ENCODE measurements at places on chromosomes 6 and 20.

DNA sequence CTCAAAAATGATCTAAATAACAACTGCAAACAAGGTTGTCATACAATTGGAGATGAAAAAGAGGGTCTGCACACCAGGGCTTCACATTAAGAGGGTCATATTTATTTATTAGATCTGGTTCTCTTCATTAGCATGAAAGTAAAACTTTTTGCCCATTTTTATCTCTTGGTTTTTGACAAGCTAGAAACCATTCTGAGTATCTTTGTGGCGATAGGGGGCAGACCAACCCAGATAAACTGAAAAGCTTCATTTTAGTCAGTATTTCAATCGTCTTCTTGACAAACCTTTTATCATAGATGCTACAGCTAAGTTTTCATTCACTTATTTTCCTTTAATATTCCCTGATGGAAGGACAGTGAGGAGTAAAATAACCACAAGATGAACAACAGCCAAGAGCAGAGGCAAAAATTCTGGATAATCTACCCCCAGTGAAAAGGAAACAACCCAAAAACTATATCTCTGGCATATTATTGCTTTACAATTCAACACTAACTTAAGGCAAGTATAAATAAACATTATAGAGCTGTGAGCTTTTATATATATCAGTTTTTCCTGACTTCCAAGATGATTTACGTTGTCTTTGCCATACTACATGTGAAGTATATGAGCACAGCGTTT lies 45.2 kb downstream of the THEMIS start:
- peak; percentile 49 for DNase-seq
- H3K4me1 ChIP-seq = peaks cover 8% of the 10 kb centered on the region
- no peaks in the 10 kb centered on the region for H3K27me3 ChIP-seq
- H3K4me3 ChIP-seq = no peak overlapping the region
- H3K27ac ChIP-seq = no peak overlapping the region
- H3K36me3 ChIP-seq = no peaks in the 10 kb centered on the region

DNA sequence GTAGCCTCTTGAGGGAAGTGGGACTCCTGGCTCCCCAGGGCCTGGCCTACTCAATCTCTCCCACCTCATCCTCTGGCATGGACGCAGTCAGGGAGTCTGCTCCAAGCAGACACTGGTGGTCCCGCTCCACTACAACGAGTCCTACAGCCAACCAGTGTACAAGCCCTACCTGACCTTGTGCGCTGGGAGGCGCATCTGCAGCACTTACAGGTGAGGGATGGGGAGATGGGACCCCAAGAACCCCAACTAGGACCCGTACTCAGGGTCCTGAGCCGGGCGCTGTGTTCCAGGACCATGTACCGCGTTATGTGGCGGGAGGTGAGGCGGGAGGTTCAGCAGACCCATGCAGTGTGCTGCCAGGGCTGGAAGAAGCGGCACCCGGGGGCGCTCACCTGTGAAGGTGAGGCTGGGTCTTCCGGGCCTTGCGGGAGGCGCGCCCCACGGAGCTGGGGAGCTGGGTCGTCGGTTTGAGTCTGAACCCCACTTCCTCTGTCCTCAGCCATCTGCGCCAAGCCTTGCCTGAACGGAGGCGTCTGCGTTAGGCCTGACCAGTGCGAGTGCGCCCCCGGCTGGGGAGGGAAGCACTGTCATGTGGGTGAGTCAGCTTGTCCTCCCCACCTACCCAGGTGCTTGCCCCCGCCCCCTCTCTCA lies 2.1 kb downstream of the EGFL8 start:
- H3K27ac ChIP-seq = peak overlapping the region; percentile 87
- peaks cover 12% of the 10 kb centered on the region for H3K4me1 ChIP-seq
- no peaks in the 10 kb centered on the region for H3K36me3 ChIP-seq
- DNase-seq = peak; percentile 95

GRCh38 chr6:32337186-32337805 lies 34.4 kb downstream of the TSBP1 start:
- H3K27ac ChIP-seq = no peak overlapping the region
- H3K36me3 ChIP-seq = no peaks in the 10 kb centered on the region
- no peaks in the 10 kb centered on the region for H3K4me1 ChIP-seq
- H3K4me3 ChIP-seq = no peak overlapping the region
- no peak for DNase-seq

- peak overlapping the region; percentile 84 for H3K4me3 ChIP-seq
- no peak for DNase-seq
- 0 out of 2 replicates have a peak overlapping the region, but pooled peaks have one; percentile 26 for H3K27ac ChIP-seq
- no peaks in the 10 kb centered on the region for H3K36me3 ChIP-seq
- H3K4me1 ChIP-seq = peaks cover 47% of the 10 kb centered on the region
- no peaks in the 10 kb centered on the region for H3K27me3 ChIP-seq
Measured at GRCh38 chr6:44225579-44226325, 2.4 kb downstream of the SLC29A1 start.

GRCh38 chr6:39822846-39823815 lies 31.0 kb downstream of the DAAM2 start:
- DNase-seq = no peak
- H3K4me1 ChIP-seq = peaks cover 10% of the 10 kb centered on the region
- no peak overlapping the region for H3K4me3 ChIP-seq
- H3K36me3 ChIP-seq = no peaks in the 10 kb centered on the region
- no peak overlapping the region for H3K27ac ChIP-seq

GRCh38 chr6:21312118-21312517 lies 281.4 kb upstream of the SOX4 start:
- no peak overlapping the region for H3K4me3 ChIP-seq
- no peaks in the 10 kb centered on the region for H3K27me3 ChIP-seq
- no peaks in the 10 kb centered on the region for H3K36me3 ChIP-seq
- no peaks in the 10 kb centered on the region for H3K4me1 ChIP-seq

- H3K4me3 ChIP-seq = no peak overlapping the region
- H3K4me1 ChIP-seq = no peaks in the 10 kb centered on the region
- DNase-seq = no peak
- H3K36me3 ChIP-seq = no peaks in the 10 kb centered on the region
- no peak overlapping the region for H3K27ac ChIP-seq
- no peaks in the 10 kb centered on the region for H3K27me3 ChIP-seq
Measured at GRCh38 chr6:53639520-53639919, 26.0 kb downstream of the KLHL31 start.

GRCh38 chr20:32456869-32457478 lies 98.8 kb downstream of the ASXL1 start:
- H3K4me1 ChIP-seq = peaks cover 14% of the 10 kb centered on the region
- peaks cover 4% of the 10 kb centered on the region for H3K36me3 ChIP-seq
- 0 out of 2 replicates have a peak overlapping the region, but pooled peaks have one; percentile 39 for H3K27ac ChIP-seq

DNA sequence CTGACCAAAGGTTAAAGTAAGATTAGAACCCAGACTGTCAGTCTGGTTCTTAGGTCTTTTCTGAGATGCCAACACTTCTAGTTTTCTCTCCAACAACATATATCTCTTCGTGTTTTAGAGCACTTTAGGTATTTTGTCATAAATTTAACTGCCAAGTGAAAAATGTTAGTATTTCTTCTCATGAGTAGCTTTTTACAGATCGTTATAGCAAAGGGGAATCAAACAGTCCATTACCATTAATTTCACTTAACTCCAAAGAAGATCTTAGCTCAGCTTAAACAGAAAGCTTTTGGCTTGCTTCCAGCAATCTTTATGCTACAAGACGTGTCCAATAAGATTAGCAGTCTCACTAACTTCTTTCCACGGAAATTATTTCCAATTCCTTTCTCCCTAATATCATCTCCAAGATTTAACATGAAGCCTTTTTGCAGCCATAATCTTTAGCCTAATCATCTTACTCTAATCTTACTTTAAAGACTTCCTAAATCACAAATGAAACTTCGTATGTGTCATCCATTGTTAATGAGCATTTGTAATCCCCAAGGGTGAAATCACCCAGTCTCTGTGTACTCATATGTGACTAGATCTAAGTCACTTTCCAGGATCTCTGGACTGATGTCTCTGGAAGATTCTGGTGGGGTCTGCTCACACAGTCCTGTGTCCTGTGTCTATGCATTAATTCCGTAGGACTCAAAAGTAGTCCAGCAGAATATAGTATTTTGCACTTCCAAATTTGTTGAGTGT lies 38.7 kb downstream of the MOXD1 start:
- no peak overlapping the region for H3K27ac ChIP-seq
- H3K36me3 ChIP-seq = no peaks in the 10 kb centered on the region
- H3K4me1 ChIP-seq = no peaks in the 10 kb centered on the region

DNA sequence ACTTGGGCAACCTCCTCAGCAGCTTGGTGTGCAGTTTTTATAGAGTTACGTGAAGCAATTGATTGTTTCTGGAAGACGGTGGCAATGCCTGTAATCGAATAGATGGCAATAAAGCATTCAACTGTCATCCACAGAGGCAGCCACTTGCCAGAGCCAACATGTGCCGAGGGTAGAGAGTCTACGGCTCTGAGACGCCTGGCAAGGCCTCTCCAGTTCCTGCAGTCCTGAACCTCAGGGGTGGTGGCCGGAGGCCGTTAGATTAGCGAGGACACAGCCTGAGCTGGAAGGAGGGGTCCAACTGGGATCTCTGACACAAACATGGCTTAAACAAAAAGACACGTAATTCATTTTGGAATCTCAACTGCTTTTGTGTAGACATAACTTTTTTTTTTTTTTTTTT lies 775 bp upstream of the TTLL2 start:
- H3K4me1 ChIP-seq = no peaks in the 10 kb centered on the region
- no peaks in the 10 kb centered on the region for H3K36me3 ChIP-seq
- no peak overlapping the region for H3K27ac ChIP-seq
- no peaks in the 10 kb centered on the region for H3K27me3 ChIP-seq
- DNase-seq = no peak

- H3K36me3 ChIP-seq = no peaks in the 10 kb centered on the region
- H3K27me3 ChIP-seq = no peaks in the 10 kb centered on the region
- no peak for DNase-seq
Measured at GRCh38 chr6:135283926-135284325, 102.8 kb downstream of the MYB start.

DNA sequence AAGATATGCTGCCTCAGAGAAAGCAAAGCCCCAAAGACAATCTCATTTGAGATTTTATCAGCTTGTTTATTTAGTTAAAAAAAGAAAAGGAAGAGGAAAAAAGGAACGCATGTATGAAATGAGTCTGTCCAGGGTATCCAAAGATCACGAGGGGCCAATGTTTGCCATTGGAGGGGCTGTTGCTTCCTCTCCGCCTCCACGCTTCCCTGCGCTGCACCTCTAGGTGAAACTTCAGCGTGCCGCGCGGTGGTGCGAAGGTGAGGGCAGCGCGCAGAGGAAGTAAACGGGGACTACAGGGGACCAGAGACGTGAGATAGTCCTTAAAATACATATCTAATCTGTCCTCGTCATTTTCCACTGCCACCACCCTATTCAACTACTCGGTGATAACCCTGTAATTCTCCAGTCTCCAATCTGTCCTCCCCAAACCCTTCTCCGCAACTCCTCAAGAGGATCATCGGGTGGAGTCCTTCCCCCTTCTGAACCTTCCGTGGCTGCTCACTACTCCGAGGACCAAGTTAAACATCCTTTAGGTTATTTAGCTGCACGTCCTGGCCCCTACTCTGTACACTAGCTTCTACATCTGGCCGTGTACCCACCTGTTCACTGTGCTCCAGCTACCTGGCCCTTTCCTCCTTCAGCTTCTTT lies 1.1 kb upstream of the DCBLD1 start:
- peak; percentile 41 for DNase-seq
- peak overlapping the region; percentile 85 for H3K4me3 ChIP-seq
- H3K36me3 ChIP-seq = no peaks in the 10 kb centered on the region

DNA sequence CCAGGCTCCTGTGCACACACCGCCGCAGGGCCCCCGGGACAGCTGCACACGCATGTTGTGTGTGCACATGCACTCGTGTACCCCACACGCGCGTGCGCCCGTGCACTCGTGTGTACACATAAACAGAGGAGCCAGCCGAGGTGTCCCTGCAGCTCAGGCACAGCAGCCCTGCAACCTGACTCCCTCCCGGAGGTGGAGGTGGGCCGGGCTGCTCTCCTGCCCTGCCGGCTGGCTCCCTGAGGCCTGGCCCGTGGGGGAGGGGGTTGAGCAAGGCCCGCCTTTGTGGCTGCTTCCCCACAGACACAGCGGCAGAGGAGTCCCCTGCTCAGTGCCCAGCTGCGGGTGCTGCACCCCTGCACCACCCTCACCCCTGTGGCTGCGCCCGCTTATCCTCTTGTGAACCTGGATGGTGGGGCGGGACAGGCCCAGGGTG lies 624 bp downstream of the RBBP8NL start:
- H3K27ac ChIP-seq = 0 out of 2 replicates have a peak overlapping the region, but pooled peaks have one; percentile 55
- H3K36me3 ChIP-seq = no peaks in the 10 kb centered on the region
- H3K27me3 ChIP-seq = no peaks in the 10 kb centered on the region
- peak; percentile 71 for DNase-seq
- peaks cover 27% of the 10 kb centered on the region for H3K4me1 ChIP-seq

GRCh38 chr6:132760256-132760655 lies 2.6 kb upstream of the VNN2 start:
- no peaks in the 10 kb centered on the region for H3K4me1 ChIP-seq
- H3K4me3 ChIP-seq = no peak overlapping the region
- H3K36me3 ChIP-seq = no peaks in the 10 kb centered on the region

- no peak overlapping the region for H3K27ac ChIP-seq
- no peak overlapping the region for H3K4me3 ChIP-seq
- no peaks in the 10 kb centered on the region for H3K27me3 ChIP-seq
- DNase-seq = no peak
- H3K36me3 ChIP-seq = peaks cover 45% of the 10 kb centered on the region
Measured at GRCh38 chr6:4130357-4130987, 4.9 kb downstream of the ECI2 start.

DNA sequence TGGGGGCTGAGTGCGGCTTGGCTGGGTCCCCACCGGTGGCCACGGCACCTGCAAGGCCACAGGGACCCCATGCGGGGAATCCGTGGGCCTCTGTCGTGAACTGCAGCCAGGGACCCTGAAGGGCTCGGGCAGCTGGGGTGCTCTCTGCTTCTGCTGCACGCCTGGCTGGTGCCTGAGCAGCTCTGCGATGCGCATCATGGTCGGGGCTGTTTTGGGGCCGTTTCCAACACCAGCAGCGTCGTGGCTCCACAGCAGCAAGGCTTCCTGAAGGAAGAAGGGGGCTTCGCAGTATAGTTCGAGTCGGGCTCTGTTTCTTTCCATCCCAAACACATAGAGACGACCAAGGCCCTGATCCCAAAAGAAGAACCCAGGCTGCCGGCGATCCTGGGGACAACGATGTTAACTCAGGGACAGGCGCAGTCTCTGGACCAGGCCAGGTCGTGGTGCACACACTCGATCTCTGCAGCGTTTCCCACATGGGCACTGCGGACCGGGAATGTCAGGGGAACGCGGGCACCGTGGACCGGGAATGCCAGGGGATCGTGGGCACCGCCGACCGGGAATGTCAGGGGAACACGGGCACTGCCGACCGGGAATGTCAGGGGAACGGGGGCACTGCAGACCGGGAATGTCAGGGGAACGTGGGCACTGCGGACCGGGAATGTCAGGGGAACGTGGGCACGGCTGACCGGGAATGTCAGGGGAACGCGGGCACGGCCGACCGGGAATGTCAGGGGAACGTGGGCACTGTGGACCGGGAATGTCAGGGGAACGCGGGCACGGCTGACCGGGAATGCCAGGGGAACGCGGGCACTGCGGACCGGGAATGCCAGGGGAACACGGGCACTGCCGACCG lies 36.8 kb upstream of the BHLHE23 start:
- no peak for DNase-seq
- H3K4me3 ChIP-seq = no peak overlapping the region
- no peaks in the 10 kb centered on the region for H3K36me3 ChIP-seq
- no peak overlapping the region for H3K27ac ChIP-seq
- H3K4me1 ChIP-seq = no peaks in the 10 kb centered on the region

GRCh38 chr20:45969712-45970634 lies 2.0 kb downstream of the ZNF335 start:
- H3K36me3 ChIP-seq = peaks cover 9% of the 10 kb centered on the region
- no peaks in the 10 kb centered on the region for H3K27me3 ChIP-seq
- H3K27ac ChIP-seq = peak overlapping the region; percentile 51
- DNase-seq = peak; percentile 91
- peaks cover 11% of the 10 kb centered on the region for H3K4me1 ChIP-seq

GRCh38 chr6:154814063-154814462 lies 80.8 kb downstream of the SCAF8 start:
- H3K4me3 ChIP-seq = no peak overlapping the region
- no peaks in the 10 kb centered on the region for H3K27me3 ChIP-seq
- H3K36me3 ChIP-seq = peaks cover 49% of the 10 kb centered on the region
- no peak overlapping the region for H3K27ac ChIP-seq
- DNase-seq = no peak
